Effector memory CD4-positive, alpha-beta T cell (primary cell): ENCODE measurements at places on chromosomes 12 and 14.

DNA sequence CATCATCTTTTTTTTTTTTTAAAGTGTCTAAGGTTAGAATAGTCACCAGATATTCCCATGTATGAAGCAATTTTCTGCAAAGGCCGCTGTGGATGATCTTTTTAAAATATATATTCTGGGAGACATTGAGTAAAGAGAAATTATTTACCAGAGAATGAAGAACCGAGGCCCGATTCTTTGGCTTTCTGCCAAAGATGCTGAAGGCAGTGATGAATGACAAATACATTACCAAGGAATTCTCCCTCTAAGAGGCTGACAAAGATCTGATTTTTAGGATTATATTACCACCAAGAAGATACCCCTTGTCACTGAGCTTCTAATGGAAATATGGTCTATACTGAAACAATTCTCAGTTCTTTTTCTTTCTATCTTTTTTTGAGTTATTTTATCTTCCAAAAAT, 336.8 kb downstream of the NAV3 start:
- no peaks in the 10 kb centered on the region for H3K4me1 ChIP-seq
- no peaks in the 10 kb centered on the region for H3K36me3 ChIP-seq
- H3K27ac ChIP-seq: no peak overlapping the region
- no peaks in the 10 kb centered on the region for H3K27me3 ChIP-seq
- H3K4me3 ChIP-seq: no peak overlapping the region

GRCh38 chr14:29893989-29894388, 33.7 kb downstream of the PRKD1 start:
- H3K36me3 ChIP-seq: no peaks in the 10 kb centered on the region
- no peaks in the 10 kb centered on the region for H3K4me1 ChIP-seq
- H3K27ac ChIP-seq: no peak overlapping the region

DNA sequence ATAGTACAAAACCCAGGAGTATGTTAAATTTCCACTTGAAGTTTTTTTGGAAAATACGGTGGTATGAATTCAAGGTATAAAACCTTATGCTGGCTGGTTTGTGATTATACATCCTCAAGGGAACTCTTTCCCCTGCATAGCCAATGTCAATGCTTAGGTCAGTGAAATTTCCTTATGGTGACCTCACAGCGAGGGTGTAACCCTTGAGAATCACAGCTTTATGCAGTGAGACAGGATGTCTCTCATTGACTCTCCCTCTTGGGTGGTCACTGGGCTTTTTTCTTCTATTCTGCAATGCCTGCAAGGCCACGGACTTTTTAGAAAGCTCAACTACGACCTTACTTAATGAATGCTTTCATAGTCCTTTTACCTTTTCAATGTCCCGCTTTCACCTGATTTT, 64.4 kb downstream of the TMTC1 start:
- H3K4me3 ChIP-seq: no peak overlapping the region
- H3K27me3 ChIP-seq: no peaks in the 10 kb centered on the region
- no peak for DNase-seq
- H3K4me1 ChIP-seq: no peaks in the 10 kb centered on the region
- H3K36me3 ChIP-seq: no peaks in the 10 kb centered on the region

GRCh38 chr12:105942281-105942680, 196.5 kb downstream of the NUAK1 start:
- H3K36me3 ChIP-seq: no peaks in the 10 kb centered on the region

GRCh38 chr12:86414201-86414600, 158.0 kb upstream of the MGAT4C start:
- H3K4me3 ChIP-seq: no peak overlapping the region
- no peaks in the 10 kb centered on the region for H3K27me3 ChIP-seq
- no peak overlapping the region for H3K27ac ChIP-seq

- H3K4me3 ChIP-seq: no peak overlapping the region
- no peak for DNase-seq
- no peaks in the 10 kb centered on the region for H3K36me3 ChIP-seq
- no peaks in the 10 kb centered on the region for H3K4me1 ChIP-seq
- no peaks in the 10 kb centered on the region for H3K27me3 ChIP-seq
Measured at GRCh38 chr14:89736881-89737280, 217.6 kb downstream of the EFCAB11 start.

GRCh38 chr12:62642486-62642885, 175.9 kb downstream of the MON2 start:
- no peaks in the 10 kb centered on the region for H3K27me3 ChIP-seq
- no peak overlapping the region for H3K27ac ChIP-seq
- H3K36me3 ChIP-seq: no peaks in the 10 kb centered on the region
- H3K4me1 ChIP-seq: peaks cover 8% of the 10 kb centered on the region
- H3K4me3 ChIP-seq: no peak overlapping the region

DNA sequence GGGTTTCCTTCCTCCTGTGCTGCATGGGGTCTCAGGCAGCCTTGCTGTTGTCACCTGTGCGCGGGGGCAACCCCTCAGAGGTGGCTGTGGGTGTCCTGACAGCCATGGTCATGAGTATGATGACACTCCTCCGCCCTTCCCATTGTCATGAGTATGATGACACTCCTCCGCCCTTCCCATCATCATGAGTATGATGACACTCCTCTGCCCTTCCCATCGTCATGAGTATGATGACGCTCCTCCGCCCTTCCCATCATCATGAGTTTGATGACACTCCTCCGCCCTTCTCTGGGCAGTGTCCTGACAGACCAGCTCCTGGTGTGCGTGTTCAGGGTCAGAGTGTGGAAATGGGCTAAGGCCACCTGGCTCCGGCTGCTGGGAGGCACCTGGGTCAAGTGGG, 40.0 kb downstream of the FBRSL1 start:
- H3K4me3 ChIP-seq: no peak overlapping the region
- DNase-seq: no peak
- H3K27me3 ChIP-seq: no peaks in the 10 kb centered on the region
- H3K36me3 ChIP-seq: peaks cover 10% of the 10 kb centered on the region
- no peaks in the 10 kb centered on the region for H3K4me1 ChIP-seq

DNA sequence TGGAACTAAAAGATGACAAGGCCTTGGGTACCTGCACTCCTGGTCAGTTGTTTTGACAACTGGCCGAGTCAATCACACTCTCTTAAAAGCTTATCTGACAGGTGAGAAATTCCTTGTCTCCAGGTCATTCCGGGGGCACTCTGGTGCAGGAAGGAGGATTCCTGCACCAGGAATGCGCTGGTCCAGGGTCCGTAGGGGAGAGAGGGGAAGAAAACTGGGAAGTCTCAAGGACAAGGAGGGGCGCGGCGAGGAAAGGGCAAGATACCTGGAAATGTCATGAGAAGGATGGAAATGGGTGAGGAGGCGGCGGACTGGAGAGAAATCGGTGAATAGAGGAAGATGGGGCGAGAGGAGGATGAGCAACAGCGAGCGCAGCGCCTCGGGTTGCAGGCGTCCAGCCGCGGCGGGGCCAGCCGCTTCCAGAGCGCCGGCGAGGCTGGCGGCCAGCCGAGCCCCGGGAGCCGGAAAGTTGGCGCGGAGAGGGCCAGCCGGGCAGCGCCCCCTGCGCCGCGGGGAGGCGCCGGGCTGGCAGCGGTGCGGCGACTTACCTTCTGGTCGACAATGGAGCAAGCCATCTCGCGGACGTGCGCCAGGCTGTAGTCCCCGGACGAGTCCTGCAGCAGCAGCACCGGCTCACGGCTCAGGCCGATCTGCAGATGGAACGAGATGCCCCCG, 809 bp downstream of the PRKD1 start:
- no peak overlapping the region for H3K4me3 ChIP-seq
- peaks cover 9% of the 10 kb centered on the region for H3K27me3 ChIP-seq
- no peak for DNase-seq
- H3K4me1 ChIP-seq: no peaks in the 10 kb centered on the region
- H3K27ac ChIP-seq: no peak overlapping the region
- no peaks in the 10 kb centered on the region for H3K36me3 ChIP-seq

DNA sequence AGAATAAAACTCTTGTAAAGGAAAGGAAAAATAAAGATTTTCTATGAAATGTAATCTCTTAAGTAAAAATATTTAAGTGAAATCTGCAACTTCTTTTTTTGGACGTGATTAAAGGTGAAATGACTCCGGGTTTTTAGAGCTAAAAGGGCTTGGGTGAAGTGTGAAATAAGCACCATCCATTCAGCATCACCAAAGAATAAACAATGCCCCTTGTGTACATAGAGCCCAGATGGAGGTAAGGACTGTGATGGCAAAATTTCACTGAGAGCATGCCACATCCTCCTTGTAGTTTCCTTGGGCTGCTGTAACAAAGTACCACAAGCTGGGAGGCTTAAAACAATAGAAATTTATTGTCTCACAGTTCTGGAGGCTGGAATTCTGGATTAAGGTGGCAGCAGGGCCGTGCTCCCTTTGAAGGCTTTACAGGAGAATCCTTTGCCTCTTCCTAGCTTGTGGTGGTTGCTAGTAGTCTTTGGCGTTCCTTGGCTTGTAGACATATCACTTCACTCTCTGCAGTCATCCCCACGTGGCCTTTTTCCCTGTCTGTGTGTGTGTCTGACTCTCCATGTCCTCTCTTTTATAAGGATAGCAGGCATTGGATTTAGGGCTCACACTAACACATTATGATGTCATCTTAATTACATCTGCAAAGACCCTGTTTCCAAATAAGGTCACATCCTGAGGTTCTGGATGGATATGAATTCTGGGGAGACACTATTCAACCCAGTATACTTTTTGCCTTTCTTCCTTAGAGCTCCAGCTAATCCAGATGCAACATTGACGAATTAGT, 24.2 kb downstream of the ZNF664 start:
- H3K36me3 ChIP-seq: peaks cover 8% of the 10 kb centered on the region
- H3K27ac ChIP-seq: no peak overlapping the region
- no peak for DNase-seq
- H3K27me3 ChIP-seq: no peaks in the 10 kb centered on the region

- H3K4me3 ChIP-seq: no peak overlapping the region
- H3K27me3 ChIP-seq: no peaks in the 10 kb centered on the region
- no peak overlapping the region for H3K27ac ChIP-seq
Measured at GRCh38 chr14:105993814-105994213, 467.4 kb downstream of the TMEM121 start.

DNA sequence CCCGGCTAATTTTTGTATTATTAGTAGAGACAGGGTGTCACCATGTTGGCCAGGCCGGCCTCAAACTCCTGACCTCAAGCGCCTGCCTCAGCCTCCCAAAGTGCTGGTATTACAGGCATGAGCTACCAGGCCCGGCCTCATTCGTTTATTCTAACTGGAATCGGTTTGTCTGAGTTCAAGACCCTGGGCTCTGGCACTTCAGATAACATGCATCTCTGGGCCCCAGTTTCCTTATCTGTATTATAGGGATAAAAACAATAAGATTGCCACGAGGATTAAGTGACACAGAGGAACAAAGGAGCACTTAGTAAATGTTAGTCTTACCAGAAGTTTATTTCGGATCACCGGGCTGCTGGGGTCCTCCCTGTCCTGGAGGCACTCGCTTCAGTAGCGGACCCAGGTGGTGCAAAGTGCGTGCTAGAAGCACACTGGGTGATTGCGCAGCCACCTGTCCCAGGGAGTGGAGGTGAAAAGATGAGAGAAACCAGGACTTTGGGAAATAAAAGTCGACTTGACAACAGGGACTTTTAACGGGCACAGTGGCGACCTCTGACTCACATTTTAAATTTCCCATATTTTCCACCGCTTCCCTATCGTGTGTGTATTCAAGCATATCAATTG, 37.5 kb downstream of the ACACB start:
- DNase-seq: no peak
- no peaks in the 10 kb centered on the region for H3K36me3 ChIP-seq
- peak overlapping the region; percentile 53 for H3K27ac ChIP-seq
- H3K4me1 ChIP-seq: peaks cover 11% of the 10 kb centered on the region
- H3K4me3 ChIP-seq: peak overlapping the region; percentile 74

GRCh38 chr12:46674129-46674528, 151.7 kb downstream of the SLC38A4 start:
- H3K4me1 ChIP-seq: no peaks in the 10 kb centered on the region
- no peak overlapping the region for H3K27ac ChIP-seq
- no peak for DNase-seq
- H3K36me3 ChIP-seq: no peaks in the 10 kb centered on the region

DNA sequence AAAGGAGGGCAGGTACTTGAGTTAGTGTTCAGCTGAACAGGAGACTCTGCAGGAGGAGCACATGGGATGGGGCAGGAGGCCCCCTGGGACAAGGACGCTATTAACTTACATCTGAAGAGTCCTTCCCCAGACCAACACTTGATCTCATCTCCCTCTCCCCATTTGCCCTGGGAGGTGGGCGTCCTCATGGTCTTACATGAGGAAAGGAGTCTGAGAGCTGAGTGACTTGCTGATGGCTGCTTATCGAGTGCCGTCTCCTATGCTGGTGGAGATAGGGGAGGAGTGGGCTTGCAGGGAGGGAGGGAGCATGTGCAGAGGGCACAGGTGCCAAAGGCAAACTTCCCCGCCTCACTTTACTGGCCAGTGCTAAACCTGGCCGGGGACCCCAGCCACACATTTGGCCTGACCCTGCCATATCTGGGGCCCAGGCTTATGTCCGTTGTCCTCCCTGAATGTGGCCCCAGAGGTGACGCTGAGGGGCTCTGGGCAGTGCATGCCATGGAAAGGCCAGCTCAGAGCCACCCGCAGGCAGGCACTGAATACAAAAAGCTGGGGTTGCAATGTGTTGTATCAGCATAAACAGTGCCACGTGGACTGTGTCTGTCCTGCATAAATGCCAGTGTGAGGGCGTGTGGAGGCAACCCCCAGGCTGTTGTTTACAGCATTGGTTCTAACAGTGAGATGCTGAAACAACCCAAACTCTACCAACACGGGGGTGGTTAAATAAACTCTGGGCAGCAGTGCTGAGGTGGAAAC, 29.4 kb downstream of the FAIM2 start:
- no peaks in the 10 kb centered on the region for H3K4me1 ChIP-seq
- H3K27ac ChIP-seq: no peak overlapping the region
- no peak overlapping the region for H3K4me3 ChIP-seq

DNA sequence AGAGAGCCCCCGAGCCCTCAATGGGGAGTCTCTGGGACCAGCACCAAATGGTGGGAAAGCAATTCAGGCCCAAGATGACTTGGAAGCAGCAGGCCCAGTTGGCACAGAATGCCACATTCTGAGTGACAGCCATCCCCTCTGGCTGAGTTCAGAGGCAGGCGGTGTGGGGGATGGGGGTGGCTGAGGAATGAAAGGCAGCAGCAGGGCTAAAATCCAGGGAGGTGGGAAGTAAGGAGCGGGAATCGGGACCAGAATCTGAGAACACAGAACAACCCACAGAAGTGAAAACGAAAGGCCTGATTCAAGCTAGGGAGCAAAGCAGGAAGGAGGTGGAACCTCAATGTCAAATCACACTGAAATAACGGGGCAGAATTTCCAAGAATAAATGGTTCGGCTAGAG, 171.2 kb downstream of the CALM1 start:
- no peaks in the 10 kb centered on the region for H3K36me3 ChIP-seq
- H3K27me3 ChIP-seq: no peaks in the 10 kb centered on the region
- no peak overlapping the region for H3K27ac ChIP-seq
- H3K4me1 ChIP-seq: no peaks in the 10 kb centered on the region
- DNase-seq: no peak
- no peak overlapping the region for H3K4me3 ChIP-seq

DNA sequence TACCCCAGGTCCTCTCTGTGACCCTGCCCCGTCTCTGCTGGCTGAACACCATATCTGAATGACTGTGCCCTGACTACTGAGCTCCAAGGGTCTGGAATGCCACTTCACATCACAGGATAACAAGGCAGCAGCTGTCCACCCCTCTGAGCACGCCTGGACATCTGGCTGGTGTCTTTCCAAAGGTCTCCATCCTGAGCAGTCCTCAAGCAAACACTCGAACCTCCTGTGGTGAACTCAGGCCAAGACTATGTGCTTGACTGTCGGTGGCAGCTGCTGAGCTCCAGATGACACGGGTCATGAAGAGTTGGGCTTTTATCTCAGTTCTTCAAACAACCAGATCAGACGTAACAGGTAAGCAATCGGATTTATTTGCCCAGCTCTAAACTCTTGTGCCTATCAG, 117.2 kb upstream of the BCL2L14 start:
- H3K27ac ChIP-seq: no peak overlapping the region
- H3K36me3 ChIP-seq: no peaks in the 10 kb centered on the region
- H3K4me3 ChIP-seq: no peak overlapping the region
